Sigmoid colon (tissue), 7 donors: ENCODE measurements at places on chromosomes 1 and 21.

DNA sequence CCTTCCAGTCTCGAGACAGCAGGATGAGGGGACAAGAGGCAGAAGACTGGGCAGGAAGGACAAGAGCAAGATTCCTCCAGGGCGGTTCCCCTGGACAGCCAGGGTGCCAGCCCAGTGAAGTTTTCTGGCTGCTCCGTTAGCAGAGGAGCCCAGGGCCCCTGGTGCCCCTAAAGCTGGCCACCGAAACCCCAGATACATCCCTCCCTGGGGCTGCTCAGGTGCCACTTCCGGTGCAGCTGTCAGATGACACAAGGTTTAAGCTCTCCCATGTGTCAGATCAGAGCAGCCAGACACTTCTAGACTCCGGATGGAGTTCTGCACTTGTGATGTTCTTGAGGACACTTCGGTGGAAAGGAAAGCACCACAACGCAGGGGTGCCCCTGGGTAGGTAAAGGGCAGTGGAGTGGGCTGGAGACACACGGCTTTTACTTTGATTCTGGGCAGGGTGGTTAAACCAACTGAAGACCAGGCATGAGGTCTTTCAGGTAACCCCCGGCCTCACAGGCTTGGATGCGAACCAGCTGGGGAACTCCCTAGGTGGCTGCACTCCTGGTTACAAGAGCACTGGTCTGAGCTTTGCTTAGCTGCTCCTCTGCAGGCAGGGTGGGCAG lies 85.7 kb downstream of the ITPKB start:
- H3K27ac ChIP-seq: no peak overlapping the region
- H3K4me1 ChIP-seq: no peaks in the 10 kb centered on the region
- peaks cover 2% of the 10 kb centered on the region for H3K36me3 ChIP-seq

- H3K27me3 ChIP-seq: no peaks in the 10 kb centered on the region
- peaks cover 24% of the 10 kb centered on the region for H3K4me1 ChIP-seq
- no peak overlapping the region for H3K4me3 ChIP-seq
Observed at GRCh38 chr1:52364235-52364839, 1.7 kb downstream of the CC2D1B start.

DNA sequence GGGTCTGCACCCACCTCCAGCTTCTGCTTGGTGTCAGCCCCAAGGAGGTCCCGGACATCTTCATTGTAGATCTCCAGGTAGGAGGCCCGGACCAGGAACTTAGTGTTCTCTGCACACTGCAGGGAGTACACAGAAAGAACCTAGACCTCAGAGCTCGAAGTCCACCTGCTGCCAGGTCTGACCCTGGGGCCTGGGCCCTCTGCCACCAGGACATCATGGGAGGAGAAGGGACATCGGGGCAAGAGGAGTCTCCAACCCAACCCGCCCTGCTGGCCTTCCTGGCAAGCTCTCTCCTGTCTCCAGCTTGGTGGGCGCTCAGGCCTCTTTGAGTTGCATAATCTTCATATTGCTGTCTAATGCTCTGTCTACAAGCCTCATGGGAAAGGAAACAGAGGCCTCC lies 4.4 kb downstream of the KIF17 start:
- no peaks in the 10 kb centered on the region for H3K36me3 ChIP-seq
- H3K27ac ChIP-seq: no peak overlapping the region
- H3K27me3 ChIP-seq: no peaks in the 10 kb centered on the region
- H3K4me1 ChIP-seq: peaks cover 13% of the 10 kb centered on the region
- no peak overlapping the region for H3K4me3 ChIP-seq
- DNase-seq: no peak

DNA sequence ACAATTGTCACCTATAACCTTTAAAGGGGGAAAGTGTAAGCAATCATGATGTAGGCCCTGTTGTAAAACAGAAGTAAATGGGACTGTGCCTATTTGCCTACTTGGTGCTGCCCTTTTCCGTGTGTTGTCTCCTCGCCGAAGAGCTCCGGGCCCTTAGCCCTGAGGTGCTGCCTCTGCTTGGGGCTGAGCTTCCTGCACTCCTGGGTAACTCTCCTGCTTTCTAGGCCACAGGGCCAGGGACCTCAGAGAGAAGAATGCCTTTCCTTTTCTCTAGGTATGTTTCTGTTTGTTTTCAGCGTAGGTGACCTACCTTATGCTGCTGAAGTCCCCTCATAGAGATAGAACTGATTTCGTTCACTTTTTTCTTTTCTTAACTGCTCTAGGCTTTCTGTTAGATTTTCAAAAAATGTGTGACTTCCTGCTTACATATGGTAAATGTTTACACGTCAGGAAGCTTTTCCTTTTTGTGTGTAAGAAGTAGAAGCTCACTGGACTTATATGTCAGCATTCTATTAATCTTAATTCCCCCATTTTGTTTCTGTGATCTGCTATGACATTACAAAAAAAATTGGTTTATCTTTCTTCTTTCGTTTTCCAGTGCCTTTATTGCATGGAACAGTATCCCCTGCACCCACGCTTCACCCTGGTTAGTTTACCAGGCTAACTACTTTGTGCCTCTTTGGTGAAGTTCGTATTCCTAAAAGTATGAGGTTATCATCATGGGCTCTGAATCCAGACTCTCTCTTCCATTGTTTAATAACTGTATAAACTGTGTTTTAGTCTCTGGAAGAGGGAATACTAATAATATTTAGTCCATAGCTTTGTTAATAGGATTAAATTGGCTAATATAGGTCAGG lies 61.7 kb downstream of the ITSN1 start:
- DNase-seq: no peak
- no peak overlapping the region for H3K27ac ChIP-seq
- H3K36me3 ChIP-seq: no peaks in the 10 kb centered on the region

DNA sequence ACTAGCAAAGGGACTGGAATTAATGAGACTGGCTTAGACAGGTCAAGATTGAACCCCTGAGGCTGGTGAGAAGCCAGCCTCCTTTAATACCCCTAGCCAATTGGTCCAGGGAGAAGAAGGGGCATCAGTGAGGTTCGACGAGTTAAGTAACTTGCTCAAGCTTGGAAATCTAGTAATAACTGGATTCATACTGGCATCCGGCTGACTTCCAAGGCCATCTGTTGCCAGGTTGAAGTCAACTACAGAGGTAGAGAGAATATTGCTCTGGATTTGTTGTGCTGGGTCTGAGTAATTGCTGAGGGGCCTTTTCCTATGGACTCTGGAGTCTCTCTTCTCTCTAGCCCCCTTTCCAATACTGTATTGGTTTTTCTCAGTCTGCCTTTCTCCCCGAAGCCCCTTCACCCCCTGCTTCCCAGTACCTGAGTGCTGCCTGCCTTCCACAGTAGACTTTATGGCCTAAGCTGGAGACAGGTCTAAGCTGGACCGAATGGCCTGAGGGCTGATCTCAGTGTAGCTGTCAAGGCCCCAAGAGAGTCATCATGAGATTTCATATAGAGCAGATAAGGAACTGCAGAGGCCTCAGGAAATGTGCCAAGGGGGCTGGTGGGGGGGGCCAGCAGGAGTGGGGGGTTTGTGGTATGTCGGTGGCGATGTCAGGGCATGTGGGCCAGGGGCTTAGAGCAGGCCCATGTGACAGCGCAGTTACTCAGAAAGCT lies 42.4 kb upstream of the IL19 start:
- no peak overlapping the region for H3K4me3 ChIP-seq
- peaks cover 39% of the 10 kb centered on the region for H3K36me3 ChIP-seq
- H3K27me3 ChIP-seq: no peaks in the 10 kb centered on the region

DNA sequence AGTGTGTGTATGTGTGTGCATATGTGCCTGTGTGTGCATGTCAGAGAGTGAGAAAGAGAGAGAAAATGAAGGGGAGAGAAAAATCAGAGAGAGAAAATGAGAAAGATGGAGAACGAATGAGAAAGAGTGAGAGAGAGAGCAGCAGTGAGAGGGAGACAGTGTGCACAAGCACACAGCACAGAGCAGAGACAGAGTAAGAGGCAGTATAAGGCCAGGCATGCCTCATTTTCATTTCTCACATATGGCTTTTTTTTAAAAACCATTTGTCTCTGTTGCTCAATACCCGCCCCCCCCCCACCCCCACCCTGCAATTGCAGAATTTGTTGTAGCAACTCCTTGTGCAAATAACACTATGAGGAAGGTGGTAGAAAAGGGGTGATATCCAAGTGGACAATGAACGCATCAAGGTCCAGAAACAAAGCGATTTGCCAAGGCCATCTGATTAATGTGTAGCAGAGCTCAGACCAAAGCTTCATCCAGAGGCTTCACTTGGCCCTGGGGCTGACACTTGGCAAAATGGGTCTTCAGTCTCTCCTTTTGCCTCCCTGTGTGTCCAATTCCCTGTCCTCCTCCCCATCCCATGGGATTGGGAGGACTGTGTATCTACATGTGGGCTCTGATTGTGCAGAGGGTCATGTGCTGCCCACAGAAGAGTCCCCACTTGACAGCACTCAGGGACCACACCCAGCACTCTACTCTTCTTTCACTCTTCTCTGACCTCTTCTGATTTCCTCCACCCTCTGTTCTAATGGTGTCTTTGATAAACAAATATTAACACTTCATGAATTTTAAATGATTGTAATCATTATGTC lies 38.9 kb upstream of the HSD3B1 start:
- H3K4me1 ChIP-seq: no peaks in the 10 kb centered on the region
- DNase-seq: no peak
- H3K4me3 ChIP-seq: no peak overlapping the region
- no peak overlapping the region for H3K27ac ChIP-seq

- no peaks in the 10 kb centered on the region for H3K27me3 ChIP-seq
- no peak overlapping the region for H3K4me3 ChIP-seq
- DNase-seq: no peak
- H3K36me3 ChIP-seq: no peaks in the 10 kb centered on the region
- H3K4me1 ChIP-seq: no peaks in the 10 kb centered on the region
Observed at GRCh38 chr1:165426745-165427144, 18.2 kb downstream of the RXRG start.

GRCh38 chr1:23050201-23050600 lies 30.9 kb downstream of the KDM1A start:
- no peak overlapping the region for H3K27ac ChIP-seq
- no peaks in the 10 kb centered on the region for H3K27me3 ChIP-seq
- DNase-seq: no peak
- no peaks in the 10 kb centered on the region for H3K4me1 ChIP-seq
- H3K4me3 ChIP-seq: no peak overlapping the region
- H3K36me3 ChIP-seq: no peaks in the 10 kb centered on the region

GRCh38 chr21:25508364-25508763 lies 98.9 kb downstream of the MRPL39 start:
- H3K4me3 ChIP-seq: no peak overlapping the region
- DNase-seq: no peak
- no peaks in the 10 kb centered on the region for H3K27me3 ChIP-seq
- no peaks in the 10 kb centered on the region for H3K4me1 ChIP-seq
- no peak overlapping the region for H3K27ac ChIP-seq

DNA sequence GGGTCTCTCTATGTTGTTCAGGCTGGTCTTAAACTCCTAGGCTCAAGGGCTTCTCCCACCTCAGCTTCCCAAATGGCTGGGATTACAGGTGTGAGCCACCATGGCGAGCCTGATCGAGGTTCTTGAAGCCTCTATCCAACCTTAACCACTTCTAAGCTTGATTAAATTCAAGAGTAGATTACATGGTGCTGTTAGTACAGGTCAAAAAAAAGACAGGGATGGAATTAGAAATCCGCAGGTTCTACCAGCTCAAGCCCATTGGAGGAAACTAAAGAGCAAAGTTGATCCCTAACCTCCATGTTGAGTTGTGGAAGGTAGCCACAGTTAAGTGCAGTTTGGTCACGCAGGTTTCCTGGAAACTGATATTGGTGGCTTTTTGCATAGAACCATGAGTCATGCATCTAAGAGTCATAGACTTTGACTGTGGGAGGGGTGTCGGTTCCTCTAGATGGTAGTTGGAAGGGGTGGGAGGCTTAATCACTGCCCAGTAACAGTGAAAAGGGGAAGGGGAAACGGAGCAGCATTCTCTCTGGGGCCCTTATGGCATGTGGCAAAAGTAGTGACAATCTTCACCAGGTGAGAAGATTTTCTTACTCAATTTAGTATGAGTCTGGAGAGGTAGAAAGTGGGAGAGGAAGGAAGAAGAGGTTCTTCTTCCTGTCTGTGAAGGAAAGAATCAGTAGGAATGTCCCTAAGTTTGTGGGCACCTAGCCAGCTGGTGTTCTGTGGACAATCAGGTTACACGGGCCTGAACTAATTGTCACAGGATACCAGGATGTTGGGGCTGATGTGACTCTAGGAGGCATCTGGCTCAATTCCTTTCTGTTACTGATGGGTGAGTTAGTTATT lies 7.0 kb downstream of the CD53 start:
- no peaks in the 10 kb centered on the region for H3K36me3 ChIP-seq
- H3K27me3 ChIP-seq: no peaks in the 10 kb centered on the region
- no peak overlapping the region for H3K27ac ChIP-seq
- no peak for DNase-seq

- peak overlapping the region; percentile 56 for H3K27ac ChIP-seq
- H3K4me1 ChIP-seq: peaks cover 7% of the 10 kb centered on the region
- peak; percentile 93 for DNase-seq
- peak overlapping the region; percentile 12 for H3K4me3 ChIP-seq
Observed at GRCh38 chr1:235883261-235883927, 16.7 kb upstream of the LYST start.

DNA sequence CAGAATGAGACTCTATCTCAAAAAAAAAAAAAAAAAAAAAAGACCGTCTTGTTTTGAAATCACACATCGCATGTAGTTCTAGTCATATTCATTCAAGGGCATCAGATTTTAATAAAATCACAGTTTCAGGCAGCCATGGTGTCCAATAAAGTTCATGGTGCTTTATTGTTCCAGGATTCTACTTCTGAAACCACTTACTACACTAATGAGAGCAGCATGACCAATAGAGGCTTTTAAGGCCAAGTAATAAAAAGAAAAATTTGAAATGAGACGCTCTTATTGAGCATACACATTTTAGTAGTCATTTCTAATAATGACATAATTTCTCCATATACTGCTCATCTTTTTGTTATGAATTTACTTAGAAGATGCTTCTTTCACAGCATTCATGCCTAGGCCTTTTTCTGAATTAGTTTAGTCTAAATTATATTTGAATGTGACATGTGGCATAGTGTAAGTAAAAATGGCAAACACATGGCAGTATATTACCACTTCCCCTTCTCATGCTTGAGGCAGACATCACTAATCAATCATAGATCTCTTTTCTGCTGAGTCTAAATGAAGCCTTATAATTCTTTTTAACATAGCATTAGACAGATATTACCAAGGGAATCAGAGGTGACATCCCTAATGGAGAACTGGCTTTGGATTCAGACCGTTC lies 18.5 kb downstream of the NTMT2 start:
- H3K4me1 ChIP-seq: no peaks in the 10 kb centered on the region
- H3K4me3 ChIP-seq: no peak overlapping the region
- no peak for DNase-seq
- H3K27me3 ChIP-seq: no peaks in the 10 kb centered on the region
- H3K27ac ChIP-seq: no peak overlapping the region
- no peaks in the 10 kb centered on the region for H3K36me3 ChIP-seq

GRCh38 chr1:85569122-85569521 lies 11.4 kb upstream of the CCN1 start:
- H3K4me1 ChIP-seq: peaks cover 54% of the 10 kb centered on the region
- DNase-seq: no peak
- H3K4me3 ChIP-seq: no peak overlapping the region
- no peaks in the 10 kb centered on the region for H3K36me3 ChIP-seq
- H3K27me3 ChIP-seq: no peaks in the 10 kb centered on the region

GRCh38 chr1:198845271-198845670 lies 206.4 kb downstream of the PTPRC start:
- no peaks in the 10 kb centered on the region for H3K4me1 ChIP-seq
- no peaks in the 10 kb centered on the region for H3K36me3 ChIP-seq
- no peak overlapping the region for H3K4me3 ChIP-seq
- no peak overlapping the region for H3K27ac ChIP-seq
- H3K27me3 ChIP-seq: no peaks in the 10 kb centered on the region
